Activated T-cell treated with anti-CD3 and anti-CD28 coated beads, Interleukin-2, amount 50 U/mL, for 72 hours (primary cell): ENCODE measurements at places on chromosomes 3 and 15. TPM values are rescaled to one million over a fixed set of nuclear protein-coding genes. Genes with fewer than 3 reads are reported as not detected.
A peak's percentile ranks its signal among the peaks of the same experiment; 100 is the strongest.

The DAPK2 gene
- 3.3 TPM for total RNA-seq

GRCh38 chr3:107907996-107908395 is 182.8 kb downstream of the CD47 start:
- H3K36me3 ChIP-seq: no peaks in the 10 kb centered on the region
- H3K4me3 ChIP-seq: no peak overlapping the region
- peaks cover 11% of the 10 kb centered on the region for H3K27me3 ChIP-seq
- no peak for DNase-seq
- peaks cover 24% of the 10 kb centered on the region for H3K4me1 ChIP-seq
- H3K27ac ChIP-seq: no peak overlapping the region

The GPR62 gene
- total RNA-seq: not detected

DNA sequence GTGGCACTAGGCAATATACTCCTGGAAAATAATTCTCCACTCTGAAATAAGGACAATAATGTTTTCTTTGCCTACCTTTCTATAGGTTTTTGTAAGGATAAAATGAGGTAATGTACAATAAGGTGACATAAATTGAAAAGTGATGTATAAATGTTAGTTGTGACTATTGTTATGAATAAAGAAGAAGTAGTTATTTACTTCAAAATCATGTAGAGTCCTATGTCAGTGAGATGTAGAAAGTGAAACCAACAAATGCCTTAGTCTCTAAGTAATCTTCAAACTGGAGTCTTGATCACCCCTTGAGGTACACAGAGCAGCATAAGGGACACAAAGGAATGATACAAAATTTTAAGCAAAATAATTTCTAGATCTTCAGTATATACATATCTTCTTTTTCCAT is 60.3 kb upstream of the TP63 start:
- H3K36me3 ChIP-seq: peaks cover 1% of the 10 kb centered on the region
- no peak for DNase-seq
- peaks cover 71% of the 10 kb centered on the region for H3K4me1 ChIP-seq
- H3K27me3 ChIP-seq: no peaks in the 10 kb centered on the region

- no peaks in the 10 kb centered on the region for H3K27me3 ChIP-seq
- DNase-seq: no peak
- H3K4me3 ChIP-seq: no peak overlapping the region
- H3K27ac ChIP-seq: no peak overlapping the region
- H3K4me1 ChIP-seq: peaks cover 5% of the 10 kb centered on the region
These were observed 10.3 kb downstream of the CHP1 start for GRCh38 chr15:41241221-41241964.

The IL5RA gene
- total RNA-seq: 0.77 TPM

DNA sequence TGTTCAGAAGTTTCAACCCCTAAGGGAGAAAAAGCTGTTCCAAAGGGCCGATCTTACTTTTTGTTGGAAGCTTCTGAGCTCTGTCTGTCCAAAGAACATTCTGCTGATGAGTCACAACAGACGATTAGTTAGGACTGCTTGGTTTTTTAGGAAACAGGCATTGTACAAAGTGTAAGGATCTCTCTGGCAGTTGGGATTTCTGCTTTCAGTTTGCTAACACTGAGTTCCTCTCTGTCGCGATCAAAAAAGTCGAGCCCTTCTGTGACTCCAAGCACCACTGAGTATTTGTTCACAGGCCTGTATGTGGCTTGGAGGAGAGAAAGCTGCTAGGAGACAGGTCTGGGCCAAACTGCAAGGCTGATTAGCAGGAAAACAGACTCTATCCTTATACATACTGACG is 91.8 kb upstream of the PFN2 start:
- no peaks in the 10 kb centered on the region for H3K36me3 ChIP-seq
- H3K4me1 ChIP-seq: no peaks in the 10 kb centered on the region
- no peak overlapping the region for H3K4me3 ChIP-seq
- H3K27ac ChIP-seq: no peak overlapping the region
- no peak for DNase-seq

DNA sequence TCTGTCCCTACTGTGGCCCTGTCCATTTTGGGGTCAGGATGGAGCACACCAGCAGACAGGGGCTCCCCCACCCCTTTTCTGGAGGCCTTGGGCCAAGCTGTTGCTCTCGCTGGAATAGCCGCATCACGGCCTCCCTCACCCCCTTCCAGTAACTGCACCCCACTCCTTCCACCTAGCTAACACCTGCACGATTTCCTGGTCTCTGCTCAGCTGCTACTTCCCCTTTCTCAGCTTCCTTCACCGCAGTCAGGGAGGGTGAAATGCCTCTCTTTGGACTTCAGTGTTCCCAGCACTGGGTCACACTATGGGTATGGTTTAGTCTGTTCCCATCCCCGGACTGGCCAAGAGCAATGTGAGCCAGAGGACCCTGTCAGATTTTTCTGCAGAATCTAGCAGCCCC is 400.2 kb downstream of the MCTP2 start:
- H3K4me1 ChIP-seq: peaks cover 13% of the 10 kb centered on the region
- H3K27ac ChIP-seq: no peak overlapping the region
- DNase-seq: no peak
- H3K27me3 ChIP-seq: peaks cover 17% of the 10 kb centered on the region
- no peak overlapping the region for H3K4me3 ChIP-seq

DNA sequence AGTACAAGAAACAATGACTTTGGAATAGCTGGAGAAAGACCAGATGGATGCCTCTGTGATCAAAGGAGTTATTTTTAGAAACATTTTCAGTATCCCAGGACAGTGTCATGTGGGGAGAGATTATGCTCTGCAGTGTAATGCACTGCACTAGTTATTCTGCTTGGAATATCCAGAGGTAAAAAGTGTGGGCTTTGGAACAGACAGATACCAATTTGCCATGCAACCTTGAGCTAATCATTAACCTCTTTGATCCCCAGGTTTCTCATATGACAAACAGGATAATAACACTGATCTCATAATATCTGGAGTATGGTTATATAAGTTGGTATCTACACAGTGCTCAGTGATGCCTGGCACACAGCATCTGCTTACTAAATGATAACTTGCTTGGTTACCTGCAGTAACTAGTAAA is 12.2 kb upstream of the SLC7A14 start:
- no peak overlapping the region for H3K4me3 ChIP-seq
- no peak overlapping the region for H3K27ac ChIP-seq
- H3K27me3 ChIP-seq: peaks cover 50% of the 10 kb centered on the region
- no peaks in the 10 kb centered on the region for H3K4me1 ChIP-seq

- no peaks in the 10 kb centered on the region for H3K27me3 ChIP-seq
- no peak overlapping the region for H3K4me3 ChIP-seq
- no peaks in the 10 kb centered on the region for H3K4me1 ChIP-seq
- DNase-seq: no peak
These were observed 103.5 kb downstream of the TBC1D2B start for GRCh38 chr15:77974098-77974414.

DNA sequence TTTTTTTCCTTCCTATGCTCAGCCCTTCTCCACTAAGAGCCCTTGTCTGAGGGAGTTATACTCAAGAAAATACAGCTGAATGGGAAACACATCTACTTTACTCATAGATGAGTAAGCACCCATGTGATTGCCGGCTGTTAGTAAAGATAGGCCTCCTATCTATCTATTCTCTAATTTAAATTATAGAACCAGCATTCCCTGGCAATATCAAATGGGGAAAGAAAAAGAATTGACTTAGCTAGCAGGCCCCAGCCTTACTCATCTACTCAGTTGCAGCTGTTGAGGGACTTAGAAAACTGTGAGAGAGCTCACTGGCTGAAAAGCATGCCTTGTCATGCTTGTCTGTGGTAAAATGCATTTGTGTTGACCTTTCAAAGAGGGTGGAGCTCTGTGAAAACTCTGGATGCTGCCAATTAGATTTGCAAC is 116.9 kb upstream of the LRRFIP2 start:
- peaks cover 18% of the 10 kb centered on the region for H3K4me1 ChIP-seq
- H3K27ac ChIP-seq: no peak overlapping the region
- H3K27me3 ChIP-seq: no peaks in the 10 kb centered on the region
- H3K4me3 ChIP-seq: no peak overlapping the region
- no peak for DNase-seq

DNA sequence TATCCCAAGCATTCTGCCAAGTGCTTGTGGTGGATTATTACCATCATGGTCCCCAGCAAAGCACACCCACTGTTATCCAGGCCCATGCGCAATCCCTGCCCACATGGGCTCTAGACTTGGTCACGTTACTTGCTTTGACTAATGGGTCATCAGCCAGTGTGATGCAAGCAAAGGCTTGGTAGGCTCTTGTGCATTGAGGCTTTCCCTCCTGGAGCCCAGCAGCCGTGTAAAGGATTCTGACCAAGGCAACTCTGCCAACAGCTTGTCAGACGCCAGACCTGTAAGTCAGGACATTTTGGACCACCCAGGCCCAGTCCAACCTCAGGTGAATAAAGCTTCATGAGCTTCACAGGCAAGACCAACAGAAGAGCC is 93.9 kb downstream of the ABHD5 start:
- no peak for DNase-seq
- H3K27me3 ChIP-seq: peaks cover 17% of the 10 kb centered on the region
- H3K4me1 ChIP-seq: no peaks in the 10 kb centered on the region
- no peak overlapping the region for H3K4me3 ChIP-seq
- no peak overlapping the region for H3K27ac ChIP-seq

DNA sequence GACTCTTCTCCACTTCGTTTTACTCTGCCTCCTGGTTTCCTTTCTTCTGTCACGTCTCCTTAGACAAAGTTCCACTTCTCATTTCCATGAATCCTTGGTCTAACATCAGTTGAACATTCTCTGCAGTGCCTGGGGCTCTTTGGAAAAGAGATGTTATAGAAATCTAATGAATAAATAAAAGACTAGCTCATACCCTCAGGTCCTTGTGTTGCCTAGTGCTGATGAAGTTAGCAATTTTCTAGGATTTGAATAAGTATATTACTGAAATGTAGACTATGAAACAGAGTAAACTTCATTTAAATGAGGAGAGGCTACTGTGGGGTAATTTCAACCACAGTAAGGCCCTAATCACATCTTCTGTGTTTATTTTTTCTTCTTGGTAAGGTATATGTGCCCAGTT is 146.9 kb upstream of the CADPS start:
- H3K4me1 ChIP-seq: no peaks in the 10 kb centered on the region
- no peak overlapping the region for H3K27ac ChIP-seq
- no peaks in the 10 kb centered on the region for H3K27me3 ChIP-seq
- H3K36me3 ChIP-seq: no peaks in the 10 kb centered on the region
- H3K4me3 ChIP-seq: no peak overlapping the region

DNA sequence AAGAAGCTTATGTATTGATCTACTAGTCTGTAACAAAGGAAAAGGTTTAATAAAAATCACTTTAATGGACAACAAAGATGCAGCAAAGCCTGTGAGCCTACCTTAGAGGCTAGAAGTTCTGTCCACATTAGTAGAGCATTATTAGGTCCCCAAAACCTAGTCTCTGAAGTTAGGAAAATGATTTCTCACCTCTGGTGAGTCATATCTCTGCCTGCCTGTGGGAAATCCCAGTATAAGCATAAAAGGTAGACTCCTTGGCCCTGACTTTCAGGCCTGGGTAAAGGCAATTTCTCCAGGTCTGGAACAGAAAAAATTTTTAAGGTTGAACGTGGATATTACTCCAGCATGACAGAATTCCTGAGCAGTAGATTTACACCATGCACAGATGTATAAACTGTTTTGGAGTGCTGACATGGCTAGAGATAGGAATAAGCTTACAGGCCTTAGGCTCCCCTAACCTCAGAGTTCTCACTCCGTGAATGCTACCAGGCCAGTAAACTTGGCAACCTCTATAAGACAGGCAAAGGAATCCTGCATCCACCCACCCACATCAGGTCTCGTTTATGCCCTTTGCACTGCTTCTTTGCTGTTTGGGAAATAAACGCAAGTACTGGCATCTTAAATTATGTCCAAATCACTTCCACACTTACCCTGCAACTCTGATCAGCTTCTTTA is 104.1 kb downstream of the SERPINI1 start:
- H3K36me3 ChIP-seq: no peaks in the 10 kb centered on the region
- H3K27me3 ChIP-seq: no peaks in the 10 kb centered on the region
- no peak overlapping the region for H3K4me3 ChIP-seq
- peaks cover 11% of the 10 kb centered on the region for H3K4me1 ChIP-seq

The FOXB1 gene
- 2.7 TPM for total RNA-seq

DNA sequence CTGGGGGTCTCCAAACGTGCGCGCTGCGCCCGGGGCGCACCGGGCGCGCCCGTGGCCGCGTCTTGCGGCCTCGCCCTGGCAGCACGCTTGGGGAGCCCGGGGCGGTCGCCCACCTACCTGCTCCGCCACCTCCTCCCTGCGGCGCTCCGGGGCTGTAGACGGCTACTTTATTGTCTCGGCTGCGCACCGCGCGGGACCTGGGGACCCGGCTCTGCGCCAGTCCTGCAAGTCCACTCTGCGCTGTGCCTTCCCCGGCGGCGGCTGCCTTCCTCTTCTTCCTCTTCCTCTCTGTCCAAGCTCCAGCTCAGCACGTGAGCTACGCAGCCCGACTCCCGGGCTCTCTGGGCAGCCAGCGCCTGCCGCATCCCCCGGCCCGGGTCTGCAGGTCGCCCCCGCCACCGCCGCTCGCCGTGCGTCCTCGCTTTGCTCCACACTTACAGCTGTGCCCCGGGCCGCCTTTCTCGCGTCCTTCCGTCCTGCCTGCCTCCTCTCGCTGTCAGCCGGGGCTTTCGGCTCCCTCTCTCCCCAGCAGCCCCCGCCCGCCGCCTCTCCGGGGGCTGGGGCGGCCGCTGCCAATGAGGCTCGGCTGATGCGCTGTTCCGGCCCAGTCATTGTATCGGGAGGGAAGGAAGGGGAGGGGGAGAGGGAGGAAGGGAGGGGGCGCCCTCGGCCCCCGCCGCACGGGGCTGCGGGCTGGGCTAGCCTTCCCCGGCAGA is 156.4 kb upstream of the FRMD4B start:
- no peak overlapping the region for H3K27ac ChIP-seq
- peaks cover 5% of the 10 kb centered on the region for H3K4me1 ChIP-seq
- peak overlapping the region; percentile 43 for H3K4me3 ChIP-seq
- DNase-seq: no peak

The ISG20 gene
- total RNA-seq: 215 TPM

The GATA2 gene
- 2.9 TPM for total RNA-seq

DNA sequence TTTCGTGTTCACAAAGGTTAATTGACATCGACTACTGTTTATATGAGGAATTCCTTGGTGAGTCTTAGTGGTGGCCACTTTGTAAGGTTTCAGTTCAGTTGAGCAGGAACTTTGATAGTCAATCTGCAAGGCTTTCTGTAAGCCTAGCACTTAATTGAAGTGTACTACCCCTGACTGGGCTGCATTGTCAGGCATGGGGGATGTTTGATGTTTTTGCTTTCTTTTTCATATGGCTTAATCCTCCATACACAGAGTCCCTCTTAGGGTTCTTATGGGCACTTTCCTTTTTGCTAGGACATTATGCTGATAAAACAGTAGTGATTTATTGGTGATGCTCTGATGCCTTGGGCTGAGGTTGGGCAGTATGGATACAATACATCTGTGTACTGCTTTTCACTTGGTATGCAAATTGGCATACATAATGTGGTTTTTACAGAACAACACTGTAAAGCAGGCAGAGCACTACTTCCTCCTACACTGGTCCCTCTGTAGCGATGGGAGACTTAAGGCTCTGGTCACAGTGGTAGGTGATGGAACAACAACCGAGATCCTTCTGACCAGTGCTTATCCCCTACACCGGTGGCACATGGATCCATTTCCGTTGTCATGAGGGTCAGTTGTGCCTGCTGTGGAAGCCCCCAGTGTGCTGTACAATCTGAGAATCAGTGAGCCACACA is 261.0 kb downstream of the MFSD1 start:
- H3K27ac ChIP-seq: no peak overlapping the region
- H3K4me3 ChIP-seq: no peak overlapping the region
- DNase-seq: no peak
- H3K4me1 ChIP-seq: no peaks in the 10 kb centered on the region

The ECE2 gene
- total RNA-seq: not detected

- H3K4me1 ChIP-seq: peaks cover 10% of the 10 kb centered on the region
- DNase-seq: no peak
- no peak overlapping the region for H3K27ac ChIP-seq
- peaks cover under 1% of the 10 kb centered on the region for H3K36me3 ChIP-seq
- no peaks in the 10 kb centered on the region for H3K27me3 ChIP-seq
- no peak overlapping the region for H3K4me3 ChIP-seq
These were observed 37.2 kb downstream of the CCDC54 start for GRCh38 chr3:107414325-107414964.
